Ascending aorta (tissue), 2 donors: ENCODE measurements at places on chromosomes 4 and X.

GRCh38 chrX:69318651-69319340 lies 153.5 kb upstream of the PJA1 start:
- DNase-seq: no peak

DNA sequence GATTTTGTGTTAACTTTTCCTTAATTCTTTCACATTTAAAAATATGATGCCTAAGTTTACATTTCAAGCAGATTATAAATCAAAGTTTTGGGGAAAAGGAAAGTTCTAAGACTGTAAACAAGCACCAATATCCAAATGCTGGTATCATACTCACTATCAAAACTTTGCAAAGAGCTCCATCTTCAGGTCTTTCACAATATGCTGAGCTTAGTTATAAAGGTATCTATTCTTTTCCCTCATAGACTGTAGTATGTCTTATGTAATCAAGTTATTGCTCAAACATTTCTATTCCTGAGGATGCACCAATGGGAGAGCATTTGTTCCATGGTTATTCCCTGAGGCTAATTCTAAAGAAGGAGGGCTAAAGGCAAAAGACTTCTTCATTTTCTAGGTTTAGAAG lies 207.9 kb upstream of the FAM241A start:
- no peak for DNase-seq

GRCh38 chrX:13287816-13288215 lies 32.0 kb downstream of the ATXN3L start:
- DNase-seq: no peak

DNA sequence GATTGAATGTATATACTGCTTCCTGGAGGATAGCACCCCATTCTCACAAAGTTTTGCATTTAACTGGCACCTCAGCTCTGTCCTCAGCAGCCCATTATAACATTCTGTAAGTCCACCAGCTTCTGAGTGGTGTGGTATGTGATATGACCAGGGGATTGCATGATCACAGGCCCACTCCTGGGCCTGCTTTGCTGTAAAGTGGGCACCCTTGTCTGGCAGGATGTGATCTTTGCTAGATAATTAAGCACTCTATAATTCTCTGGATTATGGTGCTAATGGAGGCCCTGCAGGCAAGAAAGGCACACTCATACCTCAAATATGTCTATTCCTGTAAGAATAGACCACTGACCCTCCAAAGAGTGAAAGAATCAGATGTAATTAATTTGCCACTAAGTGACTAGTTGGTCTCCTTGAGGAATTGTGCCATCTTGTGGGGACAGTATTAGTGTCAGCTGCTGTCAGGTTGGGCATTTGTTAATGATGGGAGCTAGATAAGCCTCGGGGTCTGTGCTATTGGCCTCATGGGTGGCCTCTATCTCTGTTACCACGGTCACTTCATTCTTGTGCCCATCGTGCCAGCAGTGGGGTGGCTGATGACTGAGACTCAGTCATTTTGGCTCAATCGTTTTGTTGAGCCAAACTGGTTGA lies 2.2 kb upstream of the CFI start:
- DNase-seq: no peak

GRCh38 chrX:110359273-110359672 lies 625 bp downstream of the RTL9 start:
- DNase-seq: no peak

DNA sequence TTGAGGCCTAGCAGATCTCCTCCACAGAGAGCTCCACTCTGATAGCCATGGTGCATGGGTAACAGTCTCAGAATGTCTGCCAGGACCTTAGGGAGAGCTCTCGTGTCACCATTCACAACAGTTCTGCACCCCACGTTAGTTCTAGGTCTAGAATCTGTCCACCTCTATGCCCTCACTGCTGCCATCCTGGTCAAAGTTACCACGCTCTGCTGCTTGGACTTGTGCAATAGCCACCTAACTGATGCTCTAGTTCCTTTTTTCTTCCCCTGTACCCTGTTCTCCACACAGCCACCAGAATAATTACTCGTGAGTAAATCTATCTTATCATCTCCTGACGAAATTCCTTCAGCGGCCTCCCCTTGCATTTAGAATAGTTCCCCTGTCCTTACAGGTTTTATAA lies 268.8 kb upstream of the GATB start:
- DNase-seq: no peak

DNA sequence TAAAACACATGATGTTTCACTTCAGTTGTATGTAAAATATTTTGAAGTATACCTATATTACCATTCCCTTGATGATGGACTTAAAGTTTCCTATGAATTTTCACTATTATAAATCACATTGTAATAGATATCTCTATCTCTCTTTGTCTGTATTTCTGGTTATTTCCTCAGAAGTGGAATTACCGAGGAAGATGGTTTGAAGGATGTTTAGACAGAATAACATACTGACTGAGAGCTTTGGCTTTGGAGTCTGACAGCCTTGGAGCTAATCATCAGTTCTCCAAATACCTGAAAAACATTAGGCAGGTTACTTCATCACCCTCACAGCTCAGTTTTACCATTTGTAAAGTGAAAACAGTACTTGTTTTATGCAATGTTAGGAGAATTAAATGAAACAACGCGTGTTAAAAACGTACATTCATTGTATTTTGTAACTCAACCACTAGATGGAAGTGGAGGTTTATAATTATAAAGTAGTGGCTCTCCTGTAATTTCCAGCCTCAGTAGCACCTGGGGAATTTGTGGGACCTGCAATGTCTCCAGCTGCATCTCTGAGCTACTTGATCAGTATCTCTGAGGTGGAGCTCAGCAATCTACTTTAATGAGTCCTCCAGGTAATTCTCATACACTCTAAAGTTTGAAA lies 14.3 kb downstream of the JCHAIN start:
- DNase-seq: no peak

GRCh38 chrX:44299177-44299576 lies 44.3 kb downstream of the EFHC2 start:
- no peak for DNase-seq

DNA sequence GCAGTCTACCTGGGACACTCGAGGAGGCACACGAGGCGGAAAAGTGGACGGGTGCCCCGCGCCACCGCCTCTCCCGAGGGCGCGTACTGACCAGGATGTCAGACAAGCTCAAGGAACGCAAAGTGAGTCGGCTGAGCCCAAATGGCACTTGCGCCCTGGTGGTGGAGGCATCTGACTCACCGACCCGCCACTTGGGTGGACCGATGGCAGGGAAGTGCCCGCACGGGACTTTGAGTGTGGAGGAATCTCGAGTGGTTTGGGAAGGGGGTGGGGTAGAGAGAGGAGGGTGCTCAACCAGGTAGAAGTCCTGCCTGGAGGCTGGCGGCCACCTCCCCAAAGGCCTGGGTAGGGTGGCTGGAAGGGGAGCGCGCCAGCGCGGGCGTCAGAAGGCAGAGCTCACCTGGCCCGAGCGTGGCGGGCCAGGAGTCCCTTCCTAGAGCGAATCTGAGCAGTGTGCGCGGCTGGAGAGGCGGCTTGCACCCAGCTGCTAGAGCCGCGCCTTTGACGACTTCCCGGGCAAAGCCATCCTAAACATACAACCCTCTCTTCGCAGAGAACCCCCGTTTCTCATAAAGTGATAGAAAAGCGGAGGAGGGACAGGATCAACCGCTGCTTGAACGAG lies 655 bp downstream of the HELT start:
- no peak for DNase-seq

GRCh38 chrX:9948406-9948805 lies 18.8 kb upstream of the CLDN34 start:
- no peak for DNase-seq

DNA sequence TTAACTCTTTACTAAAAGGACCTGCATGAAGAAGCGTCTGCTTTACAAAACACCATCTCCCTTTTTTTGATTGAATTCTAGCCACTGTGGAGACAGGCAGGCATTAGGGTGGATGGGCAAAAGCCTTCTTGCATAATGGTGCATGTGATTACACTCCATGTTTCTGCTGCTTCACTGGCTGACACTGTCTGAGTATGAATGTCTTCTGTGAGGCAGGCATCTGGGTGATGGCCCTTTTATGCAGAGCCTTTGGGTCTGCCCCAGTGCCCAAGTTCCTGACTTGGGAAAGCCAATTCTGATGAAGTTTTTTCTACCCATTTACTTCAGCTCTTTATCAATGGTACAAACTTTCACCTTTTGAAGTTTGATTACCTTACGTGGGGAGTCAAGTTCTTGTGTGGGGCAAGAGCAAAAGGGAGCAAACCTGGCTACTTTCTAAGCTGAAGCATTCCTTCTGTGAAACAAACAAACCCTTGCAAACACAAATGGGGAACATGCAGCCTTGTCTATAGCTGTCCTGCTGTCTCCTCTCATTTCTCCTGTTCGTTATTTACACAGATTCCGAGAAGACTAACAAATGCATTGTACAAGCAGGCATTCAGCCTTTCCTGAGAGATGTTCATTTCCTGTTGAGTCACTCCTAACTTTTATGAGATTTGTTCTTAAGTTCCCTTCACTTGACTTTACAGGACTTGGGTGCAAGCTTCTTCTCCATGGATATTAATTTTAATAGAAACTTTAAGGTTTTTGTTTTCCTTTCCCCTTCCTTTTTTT lies 301.9 kb downstream of the TLL1 start:
- DNase-seq: no peak

DNA sequence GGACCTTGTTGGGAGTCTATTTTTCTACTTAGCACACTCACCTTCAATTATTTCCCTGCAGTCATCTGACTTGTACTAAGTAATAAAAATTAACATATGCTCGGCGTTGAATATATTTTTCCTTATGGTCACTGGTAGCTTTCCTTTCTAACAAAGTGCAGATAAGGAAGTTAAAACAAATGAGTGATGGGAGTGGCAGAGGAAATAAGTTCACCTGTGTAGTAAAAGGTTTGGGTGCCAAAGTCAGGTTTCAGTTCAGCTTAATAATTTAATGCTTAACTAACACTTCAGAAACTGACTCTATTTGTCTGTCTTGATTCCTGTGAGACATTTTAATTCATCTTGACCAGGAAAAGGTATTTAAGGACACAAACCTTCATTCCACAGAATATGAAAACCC lies 184.4 kb downstream of the PCDH7 start:
- DNase-seq: no peak

- DNase-seq: no peak
These were observed 72.2 kb upstream of the PPP3CA start for GRCh38 chr4:101419336-101420135.

GRCh38 chrX:13620207-13620606 lies 32.7 kb upstream of the TCEANC start:
- no peak for DNase-seq

- no peak for DNase-seq
These were observed 34.9 kb downstream of the FTHL17 start for GRCh38 chrX:31036895-31037294.

DNA sequence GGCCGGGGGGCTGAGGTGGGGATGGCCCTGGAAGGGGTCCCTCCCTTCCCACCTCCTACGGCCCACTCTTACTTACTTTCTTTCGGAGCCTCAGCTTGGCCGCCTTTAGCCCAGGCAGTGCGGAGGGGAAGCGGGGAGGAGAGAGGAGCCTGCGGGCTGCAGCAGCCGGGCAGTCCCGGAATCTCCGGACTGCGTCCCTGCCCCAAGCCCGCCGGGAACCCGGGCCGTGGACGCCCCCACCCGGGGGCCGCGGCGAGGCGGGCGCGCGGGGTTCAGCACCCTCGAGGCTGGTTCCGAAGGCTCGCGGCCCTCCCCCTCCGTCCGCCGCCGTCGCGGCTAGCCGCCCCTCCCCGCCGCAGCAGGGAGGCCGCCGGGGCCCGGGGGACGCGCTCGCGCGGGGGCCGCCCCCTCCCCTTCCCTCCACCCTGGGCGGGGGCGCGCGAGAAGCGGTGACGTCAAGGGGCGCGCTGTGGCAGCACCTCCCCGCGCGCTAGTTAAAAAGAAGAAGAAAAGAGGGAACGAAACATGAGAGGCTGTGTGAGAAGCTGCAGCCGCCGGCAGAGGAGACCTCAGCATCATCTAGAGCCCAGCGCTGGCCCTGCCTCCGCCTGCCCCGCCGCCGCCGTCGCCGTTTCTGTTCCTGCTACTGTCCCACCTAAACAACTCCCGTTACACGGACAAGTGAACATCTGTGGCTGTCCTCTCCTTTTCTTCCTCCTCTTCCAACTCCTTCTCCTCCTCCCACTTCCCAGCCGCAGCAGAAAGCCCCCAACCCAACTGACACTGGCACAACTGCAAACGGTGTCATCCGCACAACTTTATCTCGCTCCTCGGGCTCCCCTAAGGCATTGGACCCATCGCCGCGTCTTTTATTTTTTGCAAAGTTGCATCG lies at the start of gene HHIP:
Gene HHIP, plus strand, starts transcription at position 526 of the 892 bp plus-strand sequence. CDS start 520 bp downstream, outside the sequence.
- no peak for DNase-seq

GRCh38 chr4:84750960-84751283 lies 168.0 kb downstream of the CDS1 start:
- DNase-seq: no peak

- DNase-seq: no peak
These were observed 361.2 kb downstream of the ARAP2 start for GRCh38 chr4:35883108-35883507.

DNA sequence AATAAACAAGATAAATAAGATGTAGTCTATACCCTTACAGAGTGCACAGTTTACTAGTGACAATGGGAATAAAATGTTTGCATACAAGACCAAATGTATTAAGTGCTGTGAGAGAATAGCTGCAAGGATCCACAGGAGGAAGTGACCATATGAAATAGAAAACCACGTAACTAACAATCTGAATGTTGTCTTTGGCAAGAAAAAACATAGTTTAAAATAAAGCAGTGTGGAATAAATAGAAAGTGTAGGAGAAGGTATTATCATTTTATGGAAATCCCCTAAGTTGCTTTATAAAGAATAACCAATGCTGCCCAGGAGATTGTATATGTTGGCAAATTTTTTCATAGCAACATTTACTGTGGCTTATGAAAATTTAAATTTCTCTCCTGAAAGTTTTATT lies 116.1 kb downstream of the PCDH7 start:
- no peak for DNase-seq

GRCh38 chr4:135357091-135357490 lies 1155.5 kb upstream of the PABPC4L start:
- DNase-seq: no peak

DNA sequence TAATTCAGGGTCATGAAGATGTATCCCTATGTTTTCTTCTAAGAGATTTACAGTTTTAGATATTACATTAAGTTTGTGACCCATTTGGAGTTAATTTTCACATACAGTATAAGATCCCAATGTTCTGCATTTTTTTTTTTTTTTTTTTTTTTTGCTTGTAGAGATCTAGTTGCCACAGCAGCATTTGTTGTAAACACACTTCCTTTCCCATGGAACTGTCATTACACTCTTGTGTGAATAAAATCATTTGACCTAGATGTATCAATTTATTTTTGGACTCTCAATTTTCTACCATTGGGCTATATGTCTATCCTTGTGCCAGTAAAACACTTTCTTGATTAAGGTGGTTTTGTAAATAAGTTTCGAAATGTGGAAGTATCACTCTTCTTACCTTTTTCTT lies 1107.2 kb downstream of the TECRL start:
- DNase-seq: no peak
